Mesenteric fat pad (tissue), 1 donor: ENCODE measurements at places on chromosomes 2 and 18. TPM values are rescaled to one million over a fixed set of nuclear protein-coding genes. Genes with fewer than 3 reads are reported as not detected.

The HADHA gene
- 220 TPM for total RNA-seq

DNA sequence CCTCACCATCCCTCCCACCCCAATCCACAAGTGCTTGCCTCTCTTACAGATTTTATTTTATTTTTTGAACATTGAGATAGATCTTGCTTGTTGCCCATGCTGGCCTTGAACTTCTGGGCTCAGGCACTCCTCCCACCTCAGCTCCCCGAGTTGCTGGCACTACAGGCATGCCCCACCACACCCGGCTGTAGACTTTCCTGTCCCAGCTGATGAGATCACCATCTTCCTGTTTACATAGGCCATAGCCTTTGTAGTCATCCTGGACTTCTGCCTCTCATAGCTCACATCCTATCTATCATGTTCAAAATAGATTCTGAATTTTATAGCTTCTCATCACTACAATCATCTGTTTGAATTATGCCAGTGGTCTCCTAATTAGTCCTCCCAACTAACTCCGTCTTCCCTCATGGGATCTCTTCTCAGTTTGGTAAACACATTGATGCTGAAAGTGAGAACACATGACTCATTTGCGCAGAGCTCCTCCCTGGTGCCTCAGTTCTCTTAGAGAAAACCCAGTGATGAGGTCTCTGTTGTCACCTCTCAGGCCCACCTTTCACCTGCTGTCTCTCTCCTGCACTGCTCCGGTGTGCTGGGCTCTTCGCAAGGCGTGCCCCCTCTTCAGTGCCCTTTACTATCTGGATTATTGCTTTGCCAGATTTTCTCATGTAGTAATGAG lies 243.0 kb downstream of the ZNF407 start:
- no peak for DNase-seq

The FLACC1 gene
- total RNA-seq: 2.8 TPM

The CD207 gene
- 0.29 TPM for total RNA-seq
